ENCODE measurements at places on chromosomes 16 and 17.

- no peak for DNase-seq
Observed at GRCh38 chr16:61937646-61938045, 98.6 kb downstream of the CDH8 start.

DNA sequence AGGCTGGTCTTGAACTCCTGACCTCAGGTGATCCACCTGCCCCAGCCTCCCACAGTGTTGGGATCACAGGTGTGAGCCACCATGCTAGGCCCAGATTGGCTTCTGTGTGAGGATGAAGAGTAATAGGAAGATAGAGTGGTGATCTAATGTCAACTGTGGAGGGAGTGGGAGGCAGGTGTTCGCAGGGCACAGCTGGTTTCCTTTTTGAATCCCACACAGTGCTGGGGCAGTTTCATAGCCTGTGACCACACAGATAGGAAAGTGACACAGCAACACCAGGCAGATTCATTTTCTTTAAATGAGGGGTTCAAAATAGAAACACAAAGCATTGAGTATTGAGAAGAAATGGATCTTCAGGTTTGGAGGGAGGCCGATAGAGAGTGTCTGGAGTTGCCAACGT lies 540.3 kb downstream of the WWOX start:
- DNase-seq, result no peak

GRCh38 chr16:80029761-80030481 lies 429.4 kb upstream of the MAF start:
- no peak for DNase-seq

- no peak for DNase-seq
Observed at GRCh38 chr17:83183951-83184506, 104.6 kb downstream of the METRNL start.

GRCh38 chr17:56171186-56171959 lies 18.1 kb downstream of the ANKFN1 start:
- DNase-seq, result no peak

GRCh38 chr17:82358465-82359350 lies at the start of gene TEX19:
TEX19 (plus strand) TSS chr17:82359247; CDS start chr17:82362151, 2,904 bp downstream.
- no peak for DNase-seq

DNA sequence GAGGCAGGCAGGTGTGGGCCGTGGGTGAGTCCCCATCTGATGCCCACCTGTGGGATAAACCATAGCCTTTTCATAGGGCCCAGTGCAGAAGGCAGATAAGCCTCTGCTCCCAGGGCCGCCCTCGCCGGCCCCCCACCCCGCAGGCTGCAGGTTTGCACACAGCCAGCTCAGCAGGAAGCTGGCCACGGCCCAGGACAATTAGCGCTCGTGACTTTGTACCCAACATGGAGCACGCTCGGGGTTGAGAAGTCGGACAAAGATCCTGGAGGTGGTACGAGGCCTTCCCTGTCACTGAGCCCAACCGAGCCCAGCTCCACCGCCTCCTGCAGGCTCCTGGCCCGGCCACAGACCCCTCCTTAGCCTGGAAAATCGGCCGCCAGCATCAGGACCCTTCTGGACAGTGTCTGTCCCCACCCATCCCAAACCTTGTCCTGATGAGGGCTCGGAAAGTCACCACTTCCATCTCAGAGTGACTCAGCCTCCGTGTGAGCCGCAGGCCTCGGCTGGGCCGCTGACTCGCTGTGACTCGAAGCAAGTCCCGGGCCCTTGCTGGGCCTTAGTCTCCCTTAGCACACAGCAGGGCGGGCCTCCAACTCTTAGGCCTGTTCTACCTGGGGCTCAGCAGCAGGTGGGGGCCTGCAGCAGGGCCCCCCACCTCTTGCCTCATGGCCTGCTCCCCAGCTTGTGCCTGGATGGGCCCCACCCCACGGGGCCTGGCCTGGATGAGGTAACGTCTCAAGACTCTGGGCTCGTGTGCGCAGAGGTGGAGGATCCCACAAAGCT lies 22.7 kb downstream of the FAM83G start:
- DNase-seq, result no peak
